Kidney tubule cell (primary cell): ENCODE measurements at places on chromosomes 6 and 20.
A peak's percentile ranks its signal among the peaks of the same experiment; 100 is the strongest.

- peak; percentile 53 for DNase-seq
Measured at GRCh38 chr6:128432394-128432793, 88.0 kb downstream of the PTPRK start.

- DNase-seq = peak; percentile 45
Measured at GRCh38 chr20:50464026-50464724, 46.0 kb upstream of the PTPN1 start.

GRCh38 chr20:45631184-45631583, at the start of gene WFDC9:
TSS of gene WFDC9 (minus strand) at chr20:45631284. CDS start at chr20:45610181, 21,103 bp downstream.
- no peak for DNase-seq

- DNase-seq = no peak
Measured at GRCh38 chr6:133079901-133080300, 161.3 kb upstream of the EYA4 start.

DNA sequence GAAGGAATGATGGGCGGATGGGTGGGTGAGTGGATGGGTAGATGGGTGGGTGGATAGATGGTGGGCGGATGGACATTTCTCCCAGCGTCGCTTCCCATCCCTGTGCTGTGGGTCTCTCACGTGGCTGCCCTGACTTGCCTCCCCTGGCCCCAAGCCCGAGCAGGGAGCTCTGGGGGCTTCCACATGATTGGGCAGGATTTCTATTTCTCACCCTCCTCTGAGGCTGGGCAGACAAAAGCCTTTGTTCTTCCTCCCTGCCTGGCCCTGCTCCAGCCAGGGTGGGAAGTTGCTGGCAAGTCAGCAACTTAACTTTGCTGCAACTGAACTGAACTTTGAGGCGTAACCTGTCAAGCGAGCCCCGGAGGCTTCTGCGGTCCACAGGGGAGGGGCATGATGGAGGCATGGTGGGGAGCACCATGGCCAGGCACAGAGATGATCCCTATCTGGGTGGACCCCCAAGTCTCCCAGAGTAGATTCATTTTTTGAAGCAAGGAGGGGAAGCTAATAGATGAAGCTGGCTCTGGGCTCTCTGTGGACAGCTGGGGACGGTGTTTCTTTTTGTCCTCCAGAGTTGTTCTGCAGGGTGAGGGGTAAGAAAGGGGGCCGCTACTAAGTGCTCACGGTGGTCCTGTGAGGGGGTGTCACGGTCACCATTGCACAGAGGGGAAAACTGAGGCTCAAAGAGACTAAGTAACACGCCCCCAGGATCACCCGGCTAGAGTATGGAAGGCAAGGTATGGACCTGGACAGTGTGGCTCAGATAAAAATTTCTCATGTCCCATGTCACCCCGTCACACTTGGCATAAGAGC, 140.1 kb downstream of the CEBPB start:
- DNase-seq = peak; percentile 69

GRCh38 chr20:42639140-42639539, 550.6 kb downstream of the PTPRT start:
- no peak for DNase-seq

DNA sequence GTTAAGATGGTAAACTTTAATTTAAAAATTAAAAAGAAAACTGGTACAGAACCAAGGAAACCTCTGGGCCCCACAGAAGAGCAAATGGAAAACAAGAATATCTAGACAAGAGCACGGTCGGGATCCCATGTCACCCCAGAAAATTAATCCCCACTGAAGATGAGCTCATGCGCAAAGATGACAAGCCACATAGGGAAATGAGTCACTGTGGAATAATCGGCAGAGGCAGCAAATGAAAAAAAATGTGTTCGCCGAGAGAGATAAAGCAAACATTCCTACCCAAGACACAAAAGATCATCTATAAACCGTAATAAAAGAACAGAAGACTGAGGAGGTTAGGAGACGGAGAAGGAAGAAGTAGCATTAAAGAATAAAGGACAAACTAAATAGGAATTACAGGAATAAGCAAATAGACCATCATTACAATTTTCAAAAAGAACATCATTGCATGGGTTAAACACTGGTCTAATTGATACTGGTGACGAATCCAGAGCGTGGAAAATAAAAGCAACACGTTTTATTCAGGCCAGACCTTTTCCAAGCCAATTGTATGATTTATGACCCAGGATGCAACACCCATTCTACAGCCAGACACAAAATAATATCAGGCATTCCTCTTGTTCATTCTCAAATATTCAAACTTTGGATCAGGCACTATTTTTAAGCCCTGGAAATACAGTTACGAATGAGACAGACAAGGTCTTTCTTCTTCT, 138.0 kb upstream of the ARID1B start:
- DNase-seq = no peak

DNA sequence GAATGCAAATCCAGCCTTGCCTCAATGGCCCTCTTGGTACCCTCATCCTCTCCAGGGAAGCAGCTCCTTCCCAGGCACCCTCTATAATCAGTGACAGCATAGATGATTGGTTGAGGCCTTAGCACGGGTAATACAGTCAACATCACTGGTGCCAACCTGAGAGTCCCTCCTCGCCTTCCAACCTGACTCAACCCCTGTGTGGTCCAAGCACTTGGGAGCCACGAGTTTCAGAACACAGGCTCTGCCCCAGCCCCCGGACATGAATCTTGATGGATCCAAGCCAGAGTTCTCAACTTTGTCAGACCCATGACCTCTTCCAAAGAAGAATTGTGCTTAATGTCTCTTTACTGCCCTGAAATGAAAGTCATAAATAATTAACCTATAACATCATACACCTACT, 213.9 kb downstream of the PREX1 start:
- DNase-seq = no peak
